ENCODE measurements at places on chromosomes 12 and 14.

DNA sequence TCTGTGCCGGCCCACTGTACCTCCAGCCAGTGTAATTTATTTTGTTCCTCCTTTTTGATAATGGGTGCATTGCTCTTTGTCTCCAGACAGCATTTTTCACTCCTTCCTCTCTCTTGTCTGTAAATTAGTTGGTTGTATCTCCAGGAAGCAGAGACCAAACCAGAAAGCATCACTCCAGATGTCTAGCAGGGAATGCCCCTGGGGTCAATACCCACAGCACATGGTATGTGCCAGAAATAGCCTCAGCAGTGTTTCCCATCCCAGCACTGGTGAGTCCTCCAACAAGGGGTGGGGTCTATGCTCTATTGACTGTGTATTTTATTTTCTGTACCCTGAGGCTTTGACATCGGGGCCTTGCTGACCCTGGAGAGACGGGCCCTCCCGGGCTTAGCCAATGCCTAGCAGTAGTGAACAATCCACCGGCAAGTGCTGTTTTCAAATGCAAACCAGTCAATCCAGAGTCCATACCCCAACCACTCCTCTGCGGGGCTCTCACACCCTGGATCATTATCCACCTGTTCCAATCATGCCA is 50.2 kb upstream of the FZD10 start:
- DNase-seq: no peak

DNA sequence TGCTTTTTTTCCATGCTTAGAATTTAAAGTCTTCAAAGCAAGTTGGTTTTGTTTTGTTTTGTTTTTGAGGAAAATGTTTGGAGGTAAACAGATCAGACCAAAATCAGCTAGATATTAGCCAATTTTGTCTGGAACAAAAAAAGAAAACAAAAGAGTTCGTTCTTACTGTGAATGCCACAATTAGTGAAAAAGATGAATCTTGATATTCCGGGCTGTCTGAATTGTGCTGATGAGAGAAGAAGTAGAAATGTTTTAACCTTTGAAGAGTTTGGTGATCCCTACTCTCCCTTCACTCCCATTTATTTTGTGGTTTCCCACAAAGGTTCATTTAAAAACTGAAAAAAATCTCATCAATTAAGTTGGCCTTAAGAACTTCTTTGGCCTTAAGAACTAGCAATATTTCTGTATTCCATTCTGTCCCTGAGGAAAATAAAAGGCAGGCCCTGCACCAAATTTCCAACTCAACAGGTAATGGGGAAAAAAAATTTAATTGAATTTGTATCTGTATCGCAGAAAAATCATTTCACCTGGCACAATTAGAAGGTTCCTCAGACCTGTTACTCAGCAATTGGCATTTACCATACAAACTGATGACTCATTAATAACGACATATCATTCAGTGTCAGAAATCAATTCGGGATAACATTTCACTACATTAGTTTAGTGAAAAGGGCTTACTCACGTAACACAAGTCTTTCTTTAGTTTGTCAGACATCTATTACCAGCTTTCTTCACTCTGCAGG is 562 bp upstream of the GLIPR1L2 start:
- no peak for DNase-seq

- DNase-seq: no peak
These were observed 34.5 kb downstream of the IPO8 start for GRCh38 chr12:30661210-30661609.

- DNase-seq: no peak
These were observed 8.9 kb upstream of the RPLP0 start for GRCh38 chr12:120209851-120210250.

DNA sequence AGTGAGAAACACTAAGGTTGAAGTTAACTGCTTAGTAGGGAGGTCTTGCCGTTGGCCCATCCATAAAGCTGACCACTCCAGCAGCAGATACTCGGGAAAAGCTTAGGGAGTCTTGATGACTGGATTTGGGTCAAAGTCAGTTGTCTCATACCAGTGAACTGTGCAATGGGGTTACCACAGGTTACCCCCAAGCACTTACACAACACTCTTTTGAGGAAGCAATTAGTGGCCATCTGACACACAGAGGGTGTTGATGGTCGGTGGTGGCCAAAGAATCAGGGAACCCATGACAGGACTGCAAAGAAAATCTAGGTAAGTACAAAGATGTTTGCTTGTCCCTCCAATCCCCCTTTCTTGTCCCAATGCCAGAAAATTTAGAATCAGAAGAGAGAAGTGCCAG is 410.2 kb downstream of the APAF1 start:
- no peak for DNase-seq

- DNase-seq: no peak
These were observed 19.2 kb downstream of the NR2C1 start for GRCh38 chr12:95054206-95054605.

GRCh38 chr12:16307856-16308475 is 30.5 kb upstream of the SLC15A5 start:
- DNase-seq: no peak

- no peak for DNase-seq
These were observed 47.6 kb upstream of the PNMA1 start for GRCh38 chr14:73761618-73762355.

GRCh38 chr14:21476523-21476924 is 235 bp downstream of the RAB2B start:
- DNase-seq: peak; percentile 80

DNA sequence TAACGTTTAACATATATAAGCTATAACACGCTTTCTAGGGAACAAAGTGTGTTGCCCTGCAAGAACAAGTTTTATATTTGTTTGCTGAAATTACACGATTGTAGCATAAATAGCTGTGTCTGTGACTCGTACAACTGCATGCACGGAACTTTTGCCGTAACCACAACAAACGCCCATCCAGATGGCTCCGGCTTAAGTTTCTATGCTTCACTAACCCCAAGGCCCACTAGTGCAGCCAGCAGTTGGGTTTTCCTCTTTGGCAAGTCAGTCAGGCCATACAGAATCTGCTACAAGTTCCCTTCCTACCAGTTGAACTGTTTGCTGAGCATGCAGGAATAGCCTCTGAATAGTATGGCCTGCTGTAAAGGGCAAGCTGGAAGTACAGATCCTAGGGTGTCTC is 12.1 kb downstream of the CSRP2 start:
- DNase-seq: no peak

- no peak for DNase-seq
These were observed 78.6 kb downstream of the LRRC9 start for GRCh38 chr14:59998564-59998963.

- no peak for DNase-seq
These were observed 17.9 kb upstream of the CAMKK2 start for GRCh38 chr12:121314431-121314830.

DNA sequence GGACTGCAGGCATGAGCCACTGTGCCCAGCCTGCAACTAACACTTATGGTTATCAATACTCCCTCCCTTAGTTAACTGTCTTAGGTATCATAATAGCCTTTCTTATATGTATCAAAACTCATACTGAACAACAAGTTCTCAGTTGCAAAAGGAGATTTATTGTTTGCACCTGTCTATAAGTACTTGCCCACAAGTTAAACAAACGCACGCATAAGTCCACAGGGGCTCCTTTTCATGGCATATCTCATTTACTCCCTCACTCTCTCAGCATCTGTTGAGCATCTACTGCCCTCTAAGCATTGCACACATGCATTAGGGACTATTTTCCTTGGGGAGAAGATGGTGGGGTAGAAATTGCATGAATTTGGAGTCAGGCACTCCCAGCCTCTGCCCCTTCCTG is 46.7 kb upstream of the CORO1C start:
- DNase-seq: no peak

DNA sequence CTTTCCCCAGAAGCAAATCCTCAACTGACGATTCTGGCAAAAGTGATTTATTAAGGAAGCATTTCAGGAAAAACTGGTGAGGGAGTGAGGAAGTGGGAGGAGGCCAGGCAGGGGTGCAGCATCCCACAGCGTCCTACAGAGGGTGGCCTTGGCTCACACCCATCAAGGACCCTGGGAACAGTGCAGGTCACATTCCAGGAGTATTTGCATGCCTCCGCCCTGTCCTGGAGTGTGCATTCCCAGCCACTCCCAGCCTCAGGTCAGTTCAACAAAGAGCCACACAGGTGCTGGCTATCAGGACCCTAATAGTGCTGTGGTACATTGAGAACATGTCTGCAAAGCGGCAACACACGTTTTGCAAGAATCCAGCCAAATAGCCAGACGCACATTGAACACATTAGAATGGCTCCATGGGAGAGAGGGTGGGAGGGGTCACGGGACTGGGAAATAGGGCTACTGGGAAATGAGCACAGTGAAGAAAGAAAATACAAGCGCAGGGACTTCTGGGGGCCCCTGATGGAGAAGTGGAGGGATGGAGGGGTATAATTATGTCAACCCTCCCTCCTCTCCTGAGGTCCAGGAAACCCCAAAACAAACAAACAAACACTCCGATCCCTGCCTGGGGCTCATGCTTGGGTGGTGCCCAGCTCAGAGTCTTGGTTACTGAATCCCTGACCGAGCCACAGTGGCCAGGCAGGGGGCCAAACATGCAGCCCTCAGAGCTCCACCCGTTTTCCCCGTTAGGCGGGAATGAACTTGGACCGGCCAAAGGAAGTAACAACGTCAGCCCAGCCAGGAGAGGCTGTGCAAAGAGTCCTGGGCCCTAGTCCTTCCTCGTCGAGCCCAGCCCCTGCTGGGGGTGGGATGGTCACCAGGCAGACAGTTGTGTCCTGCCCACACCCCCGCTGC is 36.5 kb downstream of the CMKLR1 start:
- DNase-seq: no peak

- no peak for DNase-seq
These were observed 39.8 kb downstream of the BAZ2A start for GRCh38 chr12:56590237-56590830.

DNA sequence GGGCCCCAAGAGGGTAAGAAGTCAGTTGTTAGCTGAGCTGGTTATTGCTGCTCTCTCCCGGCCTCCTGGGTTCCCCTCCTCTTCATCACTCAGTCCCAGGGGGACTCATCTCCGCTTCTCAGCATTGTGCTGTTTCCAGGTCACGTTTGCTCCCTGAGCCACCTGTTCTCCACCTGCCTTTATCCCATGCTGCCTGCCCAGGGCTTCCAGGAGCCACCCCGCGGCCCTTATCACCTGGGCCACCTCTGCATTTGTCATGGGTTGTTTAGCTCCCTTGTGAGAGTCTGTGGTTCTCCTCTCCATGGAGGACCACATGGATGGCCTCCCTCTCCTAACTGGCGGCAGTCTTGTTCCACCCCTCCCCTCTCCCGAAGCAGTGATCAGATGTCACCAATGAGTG is 36.0 kb downstream of the SYNDIG1L start:
- DNase-seq: no peak

GRCh38 chr14:64722842-64723447 is 18.7 kb downstream of the PLEKHG3 start:
- no peak for DNase-seq

DNA sequence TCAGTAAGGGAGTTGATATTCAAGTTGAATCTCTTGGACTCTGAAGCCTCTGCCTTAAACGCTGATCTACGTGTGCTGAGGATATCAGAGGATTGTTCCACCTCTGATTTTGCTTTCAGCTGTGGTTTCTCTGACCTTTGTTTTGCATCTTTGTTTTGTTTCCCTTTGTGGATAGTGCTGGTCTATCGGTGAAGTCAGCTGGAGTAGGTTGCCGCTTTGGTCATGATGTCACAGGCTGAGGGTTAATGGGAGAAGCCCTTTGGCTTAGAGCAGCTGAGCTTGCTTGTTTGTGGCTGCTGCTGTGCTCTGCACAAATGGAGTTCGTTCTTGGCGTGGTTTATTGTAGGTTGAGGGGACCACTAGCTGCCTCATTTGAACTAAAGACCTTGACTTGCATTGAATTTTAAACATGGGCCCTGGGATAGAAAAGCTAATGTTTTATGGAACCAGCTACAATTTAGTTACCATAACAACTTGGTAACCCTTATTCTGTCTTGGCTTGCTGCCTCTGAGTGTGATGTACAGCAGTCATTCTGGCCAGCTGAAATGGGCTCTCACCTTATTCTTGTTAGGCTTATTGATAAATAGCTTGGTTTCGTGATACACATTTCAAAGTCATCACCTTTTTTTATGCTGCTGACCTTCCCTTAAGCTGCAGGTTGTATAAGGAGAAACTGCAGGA is 284.5 kb upstream of the E2F7 start:
- DNase-seq: no peak

DNA sequence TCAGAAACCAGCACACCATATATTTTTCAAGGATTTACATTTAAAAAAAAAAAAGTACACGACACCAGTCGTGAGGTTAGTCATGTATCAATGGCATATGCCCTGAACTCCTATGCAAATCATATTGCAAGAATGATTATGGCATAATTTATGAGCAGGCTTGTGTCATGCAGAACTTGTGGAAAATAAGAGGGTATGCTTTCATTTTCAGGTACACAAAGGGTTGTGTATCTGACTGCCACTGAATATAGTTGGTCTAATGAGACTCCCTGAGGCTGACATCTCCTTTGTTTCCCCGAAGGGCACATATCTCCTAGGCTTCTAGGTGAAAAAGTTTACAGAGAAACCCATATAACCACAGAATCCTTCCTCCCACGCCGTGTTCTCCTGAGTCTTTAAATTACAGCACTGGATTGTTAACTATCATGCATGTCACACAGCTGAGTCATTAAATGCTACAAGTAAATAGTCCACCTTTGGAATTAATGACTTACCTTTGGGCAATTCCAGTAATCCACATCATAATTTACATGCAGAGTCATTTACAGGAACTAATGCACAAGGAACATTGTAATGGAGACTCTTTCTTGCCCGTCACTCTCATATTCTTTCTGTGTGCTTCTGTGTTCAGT is 356.7 kb upstream of the DIO2 start:
- no peak for DNase-seq

DNA sequence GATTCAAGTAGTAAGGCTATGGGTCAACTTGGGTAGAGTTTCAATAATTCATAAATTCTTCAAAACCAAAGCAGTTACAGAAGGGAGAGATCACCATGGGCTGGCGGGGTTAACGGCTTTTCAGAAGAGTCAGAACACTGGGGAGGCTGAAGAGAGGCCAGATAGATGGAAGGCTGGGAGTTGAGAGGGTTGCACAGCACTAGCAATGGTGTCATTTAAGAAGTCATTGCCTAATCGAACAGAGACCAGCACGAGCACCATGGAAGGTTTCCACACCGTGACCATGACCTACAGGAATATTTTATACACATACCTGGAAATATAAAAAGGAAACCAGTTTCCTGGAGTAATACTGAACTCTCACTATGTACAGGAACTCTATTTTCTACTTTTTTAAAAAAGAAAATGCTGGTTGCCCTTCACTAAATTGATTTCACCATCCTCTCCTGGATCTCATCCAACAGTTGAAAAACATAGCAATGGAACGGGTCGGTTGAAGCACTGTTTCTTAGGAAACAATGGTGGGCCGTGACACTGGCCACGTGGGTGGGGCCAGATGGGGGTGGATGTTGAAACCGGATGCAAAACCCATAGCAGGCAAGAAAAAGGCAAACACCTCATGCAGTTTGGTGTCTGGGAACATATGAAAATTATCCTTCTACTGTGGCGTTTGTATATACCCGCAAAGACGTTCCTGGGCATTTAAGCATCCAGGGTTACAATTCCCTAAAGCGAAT is 38.0 kb upstream of the RIN3 start:
- no peak for DNase-seq

- DNase-seq: no peak
These were observed 46.9 kb downstream of the RAD52 start for GRCh38 chr12:902581-902980.

All from activated T-helper 9 cell treated with anti-CD3 and anti-CD28 coated beads, Interleukin-2, amount 50 U/mL, for 16 hours (primary cell).